ENCODE measurements at places on chromosomes 16 and 17.

DNA sequence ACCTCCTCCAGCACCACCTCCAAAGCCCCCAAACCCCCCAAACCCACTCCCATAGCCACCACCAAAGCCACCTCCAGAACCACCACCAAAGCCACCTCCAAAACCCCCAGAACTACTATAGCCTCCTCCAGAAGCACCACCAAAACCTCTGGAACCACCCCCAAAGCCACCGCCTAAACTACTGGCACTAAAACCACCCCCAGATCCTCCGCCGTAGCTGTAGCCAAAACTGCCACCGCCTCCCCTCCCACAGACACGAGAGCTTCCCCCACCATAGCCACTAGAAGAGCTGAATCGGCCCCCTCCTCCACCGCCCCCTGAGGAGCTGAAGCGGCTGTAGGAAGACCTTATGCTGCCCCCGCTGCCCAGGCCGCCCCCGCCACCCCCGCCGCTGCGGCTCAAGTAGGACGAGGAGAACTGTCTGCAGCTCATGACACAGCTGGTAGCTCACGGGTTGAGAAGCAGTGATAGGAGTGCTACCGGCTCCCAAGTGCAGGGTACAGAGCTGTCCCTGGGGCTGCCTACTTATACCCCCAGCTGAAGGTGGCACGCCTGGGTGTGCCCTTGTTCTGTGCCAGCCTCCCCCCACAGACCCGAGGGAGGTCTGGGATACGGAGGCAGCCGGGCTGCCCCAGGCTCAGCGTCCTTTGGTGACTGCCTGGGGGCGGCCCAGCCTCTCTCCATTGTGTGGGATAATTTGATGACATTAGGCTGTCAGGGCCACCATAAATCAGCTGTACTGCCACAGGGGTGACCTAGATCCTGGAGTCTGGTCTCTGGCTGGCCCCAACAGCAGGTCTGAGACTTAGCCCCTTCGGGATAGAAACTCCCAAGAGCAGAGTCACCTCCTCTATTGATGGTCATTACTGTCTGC lies at the start of gene KRT9:
TSS of gene KRT9 (minus strand) at position 499 of the 874 bp plus-strand sequence. CDS start at position 432, 67 bp downstream.
- no peak for DNase-seq

GRCh38 chr16:1338855-1339675 lies 5.6 kb downstream of the BAIAP3 start:
- DNase-seq, result no peak

- DNase-seq, result no peak
Measured at GRCh38 chr17:68749349-68750207, 148.4 kb upstream of the FAM20A start.

GRCh38 chr17:63563339-63563738 lies 13.1 kb downstream of the DCAF7 start:
- no peak for DNase-seq

- no peak for DNase-seq
Measured at GRCh38 chr17:77676237-77676661, 282.3 kb upstream of the TNRC6C start.

DNA sequence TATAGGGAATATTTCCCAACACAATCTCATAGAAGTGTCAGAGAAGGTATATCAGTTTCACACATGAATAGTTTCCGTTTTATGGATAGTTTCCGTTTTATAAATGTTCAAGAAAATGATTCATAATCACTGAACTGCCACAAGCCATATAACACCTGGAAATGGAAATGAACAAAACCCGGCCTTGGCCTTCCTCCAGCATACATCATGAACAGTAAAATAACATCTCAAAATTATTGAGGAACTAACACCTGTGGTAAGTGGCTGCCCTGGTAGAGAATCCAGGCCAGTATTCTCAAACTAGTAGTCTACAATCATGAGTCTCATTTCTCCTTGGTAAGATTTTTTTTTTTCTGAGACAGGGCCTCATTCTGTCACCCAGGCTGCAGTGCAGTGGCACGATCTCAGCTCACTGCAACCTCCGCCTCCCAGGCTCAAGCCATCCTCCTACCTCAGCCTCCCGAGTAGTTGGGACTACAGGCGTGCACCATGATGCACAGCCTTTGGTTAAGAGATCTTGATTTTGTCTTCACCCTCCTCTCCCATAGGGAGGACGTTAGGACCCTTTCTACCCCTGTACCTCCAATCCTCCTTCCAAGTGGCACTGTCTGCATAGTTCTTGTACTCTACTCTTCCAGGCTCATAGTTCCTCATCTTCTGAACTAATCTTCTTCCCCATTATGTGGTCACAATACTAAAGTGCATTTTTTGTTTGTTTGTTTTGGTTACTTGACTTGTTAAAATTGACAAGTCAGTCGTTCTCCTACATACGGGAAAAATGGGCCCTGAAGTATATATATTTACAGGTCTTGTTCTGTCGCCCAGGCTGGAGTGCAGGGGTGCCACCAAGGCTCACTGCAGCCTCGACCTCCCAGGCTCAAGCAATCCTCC lies 15.0 kb upstream of the RGS9 start:
- no peak for DNase-seq

GRCh38 chr16:22358000-22358399 lies 16.4 kb downstream of the CDR2 start:
- DNase-seq, result no peak

DNA sequence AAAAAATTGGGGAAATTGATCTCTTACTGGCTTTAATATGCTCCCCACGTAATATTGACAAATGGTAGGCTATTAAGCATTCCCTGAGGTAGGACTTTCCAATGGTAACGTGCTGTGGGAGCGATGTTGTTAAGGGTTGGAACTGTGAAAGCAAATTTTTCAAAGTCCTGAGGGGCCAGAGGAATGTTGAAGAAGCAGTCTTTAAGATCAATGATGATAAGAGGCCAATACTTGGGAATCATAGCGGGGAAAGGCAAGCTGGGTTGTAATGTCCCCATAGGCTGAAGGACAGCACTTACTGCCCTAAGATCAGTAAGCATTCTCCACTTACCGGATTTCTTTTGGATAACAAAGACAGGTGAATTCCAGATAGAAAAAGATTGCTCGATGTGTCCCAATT lies 69.6 kb upstream of the ARL4D start:
- no peak for DNase-seq

GRCh38 chr17:81960130-81960958 lies 643 bp downstream of the NOTUM start:
- no peak for DNase-seq

DNA sequence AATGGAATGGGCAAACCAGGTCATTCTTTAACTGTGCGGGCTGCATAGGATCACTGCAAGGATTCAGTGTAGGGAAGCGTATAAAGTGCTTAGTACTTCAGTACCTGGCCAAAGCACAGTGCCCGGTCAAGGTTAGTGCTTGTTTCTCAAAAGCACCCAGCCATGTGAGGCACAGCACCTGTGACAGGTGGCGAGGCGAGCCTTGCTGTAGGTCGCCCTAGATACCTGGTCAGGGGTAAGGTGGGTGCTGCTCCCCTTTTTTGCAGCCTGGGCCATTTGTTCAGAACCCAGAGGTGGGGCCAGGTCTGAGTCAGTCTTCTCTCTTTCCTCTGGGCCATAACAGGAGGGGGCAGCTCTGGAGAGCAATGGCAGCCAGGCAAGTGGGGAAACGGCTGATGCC lies 172.0 kb downstream of the IRF8 start:
- DNase-seq, result no peak

- DNase-seq, result no peak
Measured at GRCh38 chr16:79320956-79321355, 279.6 kb downstream of the MAF start.

GRCh38 chr17:13400491-13400890 lies 201.2 kb downstream of the HS3ST3A1 start:
- no peak for DNase-seq

GRCh38 chr17:76369804-76370203 lies 14.6 kb upstream of the SPHK1 start:
- no peak for DNase-seq

DNA sequence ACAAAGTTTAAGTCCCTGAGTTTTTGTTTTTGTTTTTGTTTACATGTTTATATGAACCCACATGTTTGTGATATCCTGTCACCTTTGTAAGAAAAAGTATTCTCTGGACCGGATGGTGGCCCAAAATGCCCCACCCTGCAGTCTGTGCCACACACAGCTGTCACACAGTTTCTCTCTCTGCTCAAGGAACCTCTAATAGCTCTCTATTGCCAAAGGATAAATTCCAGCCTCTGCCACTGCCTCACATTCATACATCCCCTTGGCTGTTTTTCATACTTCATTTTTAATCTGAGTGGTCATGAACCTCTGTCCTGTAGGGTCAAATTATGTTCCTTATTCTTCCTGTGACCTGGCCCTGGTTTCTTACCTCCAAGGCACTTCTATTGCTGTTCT lies 520.3 kb upstream of the CDH5 start:
- DNase-seq, result no peak

DNA sequence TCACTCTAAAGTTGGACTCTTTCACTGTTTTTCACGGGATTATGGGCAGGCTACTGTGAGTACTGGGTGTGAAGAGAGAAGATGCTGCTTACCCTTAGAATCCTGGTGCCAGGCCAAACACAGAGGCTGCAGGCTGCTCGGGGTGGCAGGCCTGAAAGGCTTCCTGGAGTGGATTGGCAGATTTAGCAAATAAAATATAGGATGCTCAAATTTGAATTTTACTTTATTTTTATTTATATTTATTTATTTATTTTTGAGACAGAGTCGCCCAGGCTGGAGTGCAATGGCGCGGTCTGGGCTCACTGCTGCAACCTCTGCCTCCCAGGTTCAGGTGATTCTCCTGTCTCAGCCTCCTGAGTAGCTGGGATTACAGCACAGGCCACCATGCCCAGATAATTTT lies 14.9 kb upstream of the STAC2 start:
- DNase-seq, result no peak

GRCh38 chr17:82745524-82745923 lies 6.3 kb upstream of the TBCD start:
- DNase-seq, result no peak

GRCh38 chr16:49504626-49505025 lies 131.0 kb downstream of the C16orf78 start:
- DNase-seq, result no peak

GRCh38 chr16:22188595-22189442 lies 17.3 kb upstream of the EEF2K start:
- DNase-seq, result peak; percentile 36

DNA sequence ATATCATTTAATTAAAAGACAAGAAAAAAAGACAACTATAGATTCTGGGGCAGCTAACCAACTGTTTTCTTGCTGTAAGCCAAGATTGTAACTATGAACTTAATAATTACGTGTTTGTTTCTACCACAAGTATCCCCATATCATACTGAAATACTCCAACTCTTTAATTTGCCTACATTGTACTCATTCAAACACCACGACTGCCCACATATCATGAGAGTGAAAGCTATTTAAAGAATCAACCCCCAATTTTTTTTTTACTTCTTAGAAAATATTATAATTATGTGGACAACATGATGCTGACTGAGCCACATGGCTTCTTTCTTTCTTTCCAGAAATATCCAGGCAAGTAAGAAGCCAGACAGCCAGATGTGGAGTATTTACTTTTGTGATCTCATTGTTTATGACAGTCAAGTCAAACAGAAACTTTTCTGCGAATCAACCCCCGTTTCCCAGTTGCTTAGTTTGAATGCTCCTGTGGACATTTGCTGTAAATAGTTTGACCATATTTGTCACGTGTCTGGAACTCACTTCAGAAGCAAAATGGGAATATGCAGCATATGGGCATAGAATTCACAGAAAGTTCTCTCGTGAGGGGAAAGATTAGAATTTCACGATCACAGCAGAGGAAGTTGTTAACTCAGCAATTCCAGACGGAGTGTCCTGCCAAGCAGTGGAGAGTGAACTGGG lies 126.8 kb upstream of the PSMD7 start:
- no peak for DNase-seq

GRCh38 chr16:10188236-10188635 lies 6.0 kb upstream of the GRIN2A start:
- DNase-seq, result no peak

DNA sequence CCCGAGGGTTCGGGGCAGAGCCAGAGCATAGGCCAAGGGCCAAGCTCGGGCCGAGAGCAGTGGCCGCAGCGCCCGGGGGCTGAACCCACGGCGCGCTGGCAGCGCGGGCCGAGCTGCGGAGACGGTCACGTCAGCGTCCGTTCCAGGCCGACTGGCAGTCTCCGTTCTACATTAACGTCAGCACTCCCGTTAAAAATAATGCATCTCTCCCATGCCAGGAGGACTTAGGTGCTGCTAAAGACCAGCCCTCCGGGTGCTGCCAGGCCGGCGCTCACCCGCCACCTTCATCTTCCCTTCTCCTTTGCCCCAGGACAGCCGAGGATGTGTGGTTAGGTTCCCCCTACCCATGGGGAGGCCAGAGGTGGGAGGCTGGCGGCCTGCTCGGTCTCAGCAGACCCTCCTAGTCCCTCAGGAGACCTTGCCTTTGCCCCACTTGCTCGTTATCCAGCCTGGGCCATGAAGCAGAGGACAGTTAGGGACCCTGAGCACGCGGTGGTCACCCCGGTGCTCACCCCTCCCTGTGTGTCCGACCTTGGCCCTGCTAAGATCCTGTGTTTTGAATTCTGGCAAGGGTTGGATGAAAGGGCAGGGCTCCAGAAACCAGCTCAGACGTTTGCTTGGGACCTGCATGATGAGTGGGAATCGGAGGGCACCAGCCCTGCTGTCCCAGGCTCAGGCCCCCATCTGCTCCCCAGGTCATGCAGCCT lies 572 bp downstream of the MPG start:
- DNase-seq, result no peak

DNA sequence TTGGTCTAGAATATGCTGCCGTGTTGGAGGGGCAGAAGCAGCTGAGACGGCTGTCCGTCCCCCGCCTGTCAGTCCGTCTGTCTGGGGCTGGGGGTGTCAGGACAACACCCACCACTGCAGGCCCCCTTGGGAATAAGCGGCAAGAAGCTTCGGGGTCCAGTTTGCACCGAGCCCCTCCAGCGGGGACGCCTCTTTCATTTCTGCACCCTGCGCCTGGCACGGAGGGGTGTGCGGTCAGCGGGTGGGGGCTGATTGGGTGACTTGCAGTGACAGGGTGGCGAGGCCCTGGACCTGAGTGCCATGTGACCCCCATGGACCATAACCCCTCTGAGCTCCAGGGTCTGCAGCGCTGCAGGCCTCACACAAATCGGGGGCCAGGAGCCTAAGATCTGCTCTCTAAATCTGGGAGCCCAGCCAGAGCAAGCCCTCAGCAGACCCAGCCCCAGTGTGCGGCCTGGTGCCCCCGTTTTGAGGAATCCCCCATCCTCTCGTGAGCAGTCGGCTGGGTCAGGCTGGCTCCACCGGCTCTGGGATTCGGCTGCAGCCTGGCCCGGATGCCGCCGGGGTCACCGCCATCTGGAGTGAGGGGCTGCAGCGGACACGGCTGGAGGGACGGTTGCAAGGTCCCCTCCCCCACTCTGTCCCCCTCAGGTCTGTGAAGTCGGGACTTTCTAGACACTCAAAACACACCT lies 8.3 kb downstream of the CBFA2T3 start:
- no peak for DNase-seq

GRCh38 chr17:82985973-82986372 lies 93.4 kb upstream of the METRNL start:
- no peak for DNase-seq

DNA sequence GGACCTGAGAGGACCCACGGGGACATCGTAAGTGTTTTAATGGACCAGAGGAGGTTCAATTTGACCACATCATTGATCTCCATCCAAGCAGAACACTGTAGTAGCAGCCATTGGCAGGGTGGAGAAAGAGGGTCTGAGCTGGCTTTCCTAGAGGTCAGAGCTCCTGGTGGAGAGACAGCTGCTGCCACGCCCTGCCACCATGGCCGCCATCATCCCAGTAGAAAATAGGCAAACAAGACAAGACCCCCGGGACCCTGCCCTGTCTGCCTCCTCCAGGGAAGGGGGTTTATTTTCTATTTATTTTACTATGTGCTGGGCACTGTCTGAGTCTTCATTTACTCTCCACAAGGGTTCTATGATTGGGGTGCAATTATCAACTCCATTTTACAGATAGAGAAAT lies 11.4 kb upstream of the ITGA3 start:
- no peak for DNase-seq

GRCh38 chr17:30343796-30344195 lies 9.9 kb upstream of the TMIGD1 start:
- no peak for DNase-seq
